ENCODE measurements at places on chromosomes 6 and 20.

DNA sequence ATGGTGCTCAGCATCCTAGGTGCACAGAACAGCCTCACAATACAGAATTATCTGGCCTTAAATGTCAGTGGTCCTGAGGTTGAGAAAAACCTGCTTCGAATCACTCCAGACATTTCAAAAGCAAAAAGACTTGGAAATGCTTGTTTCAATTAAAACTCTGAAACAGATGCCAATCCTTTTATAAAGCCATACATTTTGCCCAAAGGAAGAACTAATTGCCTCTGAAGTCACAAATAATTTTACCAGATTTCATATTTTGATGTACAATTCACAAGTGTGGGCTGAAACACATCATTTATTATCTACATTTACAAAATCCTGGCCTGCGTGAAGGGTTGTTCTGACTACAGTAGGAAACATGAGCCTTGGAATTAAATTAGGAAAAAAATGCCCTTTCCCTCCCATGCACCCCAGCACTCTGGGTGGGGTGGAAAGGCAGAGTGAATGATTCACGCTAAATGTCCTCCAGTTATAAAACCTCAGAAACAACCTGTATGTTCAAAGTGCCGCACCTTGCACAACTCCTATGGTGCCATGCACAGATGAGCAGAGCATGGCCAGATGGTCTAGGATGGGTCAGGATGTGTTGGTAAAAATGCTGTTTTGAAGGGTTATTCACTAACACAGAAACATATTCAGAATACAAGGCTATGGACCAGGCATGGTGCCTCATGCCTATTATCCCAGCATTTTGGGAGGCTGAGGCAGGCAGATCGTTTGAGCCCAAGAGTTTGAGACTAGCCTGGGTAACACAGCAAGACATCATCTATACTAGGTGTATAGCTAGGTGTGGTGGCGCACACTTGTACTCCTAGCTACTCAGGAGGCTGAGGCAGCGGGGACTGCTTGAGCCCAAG, 87.0 kb downstream of the ZMYND8 start:
- DNase-seq = no peak

- DNase-seq = no peak
Measured at GRCh38 chr20:63166193-63167020, 49.5 kb downstream of the YTHDF1 start.

DNA sequence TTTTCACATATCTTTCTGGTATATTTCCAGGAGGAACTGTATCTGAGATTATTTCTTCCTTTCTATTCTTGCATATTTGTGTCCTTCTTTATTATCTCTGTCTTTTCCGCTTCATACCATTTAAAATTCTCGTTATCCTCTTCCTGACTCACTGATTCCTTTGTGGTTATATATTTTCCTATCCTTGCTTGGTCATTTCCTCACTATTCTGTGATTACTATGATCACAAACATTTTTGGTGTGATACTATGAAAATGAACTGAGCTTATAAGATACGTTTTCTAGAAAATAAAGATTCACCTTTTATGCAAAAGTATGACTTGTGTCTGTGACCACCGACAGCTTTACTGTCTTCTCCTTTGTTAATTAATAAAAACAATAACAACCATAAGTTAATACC, 26.5 kb upstream of the MYCT1 start:
- no peak for DNase-seq

GRCh38 chr6:110595112-110595511, 118.7 kb upstream of the SLC22A16 start:
- DNase-seq = no peak

GRCh38 chr20:58665606-58666005, 14.5 kb downstream of the STX16 start:
- no peak for DNase-seq

GRCh38 chr6:47434372-47435253, 43.0 kb upstream of the CD2AP start:
- DNase-seq = no peak

- no peak for DNase-seq
Measured at GRCh38 chr20:38725931-38726803, 1.9 kb downstream of the SLC32A1 start.

- DNase-seq = no peak
Measured at GRCh38 chr6:7184502-7184901, 76.7 kb downstream of the RREB1 start.

DNA sequence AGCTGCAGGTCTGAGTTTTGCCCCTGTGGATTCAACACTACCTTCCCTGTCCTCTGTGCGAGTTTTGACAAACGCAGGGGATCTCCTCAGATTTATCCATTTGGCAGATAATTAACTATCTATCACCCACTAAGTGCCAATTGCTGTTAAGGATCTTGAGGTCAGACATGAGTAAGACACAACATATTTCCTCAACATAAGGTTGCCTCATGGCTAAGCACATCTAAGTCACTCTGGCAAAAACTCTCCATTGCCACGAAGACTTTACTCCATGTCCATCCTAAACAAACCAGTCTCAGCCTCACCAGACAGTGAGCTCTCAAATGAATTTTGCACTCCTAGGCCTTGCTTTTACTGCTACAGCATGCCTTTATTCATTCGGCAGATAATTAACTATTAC, 408.4 kb downstream of the MAFB start:
- DNase-seq = no peak

DNA sequence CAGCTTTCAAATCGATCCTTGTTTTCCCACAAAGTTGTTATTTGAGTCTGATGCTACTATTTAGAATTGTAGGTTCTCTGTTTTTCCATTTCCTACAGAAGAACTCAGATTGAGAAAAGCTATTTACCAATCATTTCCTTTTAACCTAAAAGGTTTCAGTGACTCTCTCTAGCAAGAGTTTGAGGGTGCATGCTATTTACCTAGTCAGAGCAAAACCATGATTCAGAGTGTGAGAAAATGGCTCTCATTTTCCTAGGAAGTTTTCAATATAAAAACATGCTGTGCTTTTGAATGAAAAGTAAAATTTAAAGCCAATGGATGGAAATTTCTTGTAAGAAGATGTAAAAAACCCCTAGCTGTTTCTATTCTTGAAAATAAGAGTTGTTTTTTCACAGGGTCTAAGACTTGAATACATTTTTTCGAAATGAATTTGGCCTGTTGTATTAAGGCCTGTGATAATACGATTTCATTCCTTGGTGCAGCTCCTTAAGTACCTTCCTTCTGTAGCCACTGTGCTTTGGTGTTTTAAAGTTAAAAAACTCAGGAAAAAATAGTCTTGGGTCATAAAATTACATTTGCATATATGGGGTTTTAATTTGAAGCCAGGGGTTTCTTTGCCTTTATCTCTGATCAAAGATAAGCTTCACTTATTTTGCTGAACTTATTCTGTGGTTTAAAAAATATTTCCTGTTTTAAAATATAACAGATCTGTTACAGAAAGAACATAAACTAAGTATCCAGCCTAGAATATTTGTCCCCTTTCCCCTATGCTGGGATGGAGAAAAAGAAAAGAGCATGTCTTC, 18.0 kb upstream of the RSPH3 start:
- no peak for DNase-seq

- no peak for DNase-seq
Measured at GRCh38 chr6:109853426-109853825, 124.7 kb upstream of the GPR6 start.

- no peak for DNase-seq
Measured at GRCh38 chr6:156852858-156853216, 75.7 kb downstream of the ARID1B start.

DNA sequence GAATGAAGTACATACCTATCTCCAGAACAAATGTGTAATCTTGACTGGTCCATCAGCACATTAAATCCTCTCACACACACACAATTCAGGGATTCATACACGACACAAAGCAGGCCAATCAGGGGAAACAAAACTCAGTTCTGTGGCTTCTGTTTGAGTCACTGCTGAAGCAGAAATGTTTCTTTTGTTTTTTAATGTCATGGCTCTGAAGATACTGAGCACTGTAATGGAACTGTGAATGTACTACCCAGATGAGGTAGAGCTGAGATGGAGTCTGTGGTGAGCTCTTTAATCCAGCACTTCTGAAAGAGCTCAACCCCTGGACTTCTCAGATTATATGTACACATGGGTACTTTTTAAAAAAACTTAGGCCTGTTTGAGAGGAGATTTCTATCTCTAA, 116.4 kb downstream of the THEMIS start:
- DNase-seq = no peak

- no peak for DNase-seq
Measured at GRCh38 chr6:149170564-149171452, 146.7 kb upstream of the TAB2 start.

- DNase-seq = no peak
Measured at GRCh38 chr20:38499366-38499765, 26.7 kb downstream of the RALGAPB start.

DNA sequence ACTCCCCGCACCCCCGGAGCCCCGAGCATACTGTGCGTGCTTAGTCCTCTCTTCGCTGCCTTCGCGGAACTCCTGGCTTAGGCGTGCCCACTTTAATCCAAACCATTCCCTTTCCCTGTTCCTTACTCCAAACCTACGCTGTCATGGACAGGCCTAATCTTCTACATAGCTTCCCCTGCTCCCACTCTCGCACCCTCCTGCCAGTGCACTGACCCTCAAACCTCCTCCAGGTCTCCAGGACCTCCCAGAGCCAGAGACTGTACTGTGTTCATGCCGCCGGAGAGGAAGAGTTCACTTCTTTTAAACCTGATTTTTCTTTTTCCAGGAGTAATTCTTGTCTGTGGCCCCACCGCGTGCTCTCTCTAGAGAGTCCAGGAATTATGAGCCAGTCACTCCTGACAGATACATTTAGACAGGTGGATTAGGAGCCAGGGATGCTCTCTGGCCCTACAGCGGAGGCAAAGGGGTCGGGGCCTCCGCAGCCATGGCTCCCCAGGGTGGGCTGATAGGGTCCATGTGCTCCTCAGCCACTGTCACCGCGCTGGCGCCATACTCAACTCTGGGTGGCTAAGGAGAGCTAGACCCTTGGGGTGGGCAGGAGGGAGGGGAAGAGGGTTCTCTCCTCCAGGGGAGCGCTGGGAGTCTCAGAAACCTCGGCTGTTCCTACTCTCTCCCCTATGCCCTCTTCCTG, 1.6 kb upstream of the PAX1 start:
- no peak for DNase-seq

- no peak for DNase-seq
Measured at GRCh38 chr6:43948527-43949485, 178.4 kb downstream of the MRPL14 start.

DNA sequence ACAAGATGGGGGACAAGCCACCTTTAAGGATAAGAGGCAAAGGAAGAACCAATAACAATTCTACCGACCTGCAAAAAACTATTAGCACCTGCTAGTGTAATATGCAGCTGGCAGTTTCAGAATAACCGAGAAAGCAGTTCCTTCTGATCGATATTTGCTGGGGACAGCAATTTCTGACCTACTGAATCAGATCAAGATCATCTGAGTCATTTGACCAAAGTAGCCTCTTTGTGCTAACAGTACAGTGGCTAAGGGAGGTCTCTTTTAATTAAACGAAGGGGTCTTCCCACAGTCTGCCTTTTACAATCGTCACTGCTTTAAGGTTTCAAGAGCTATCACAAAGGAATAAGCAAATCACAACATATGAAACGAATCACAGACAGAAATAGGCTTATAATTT, 318.9 kb downstream of the BTBD9 start:
- DNase-seq = no peak

DNA sequence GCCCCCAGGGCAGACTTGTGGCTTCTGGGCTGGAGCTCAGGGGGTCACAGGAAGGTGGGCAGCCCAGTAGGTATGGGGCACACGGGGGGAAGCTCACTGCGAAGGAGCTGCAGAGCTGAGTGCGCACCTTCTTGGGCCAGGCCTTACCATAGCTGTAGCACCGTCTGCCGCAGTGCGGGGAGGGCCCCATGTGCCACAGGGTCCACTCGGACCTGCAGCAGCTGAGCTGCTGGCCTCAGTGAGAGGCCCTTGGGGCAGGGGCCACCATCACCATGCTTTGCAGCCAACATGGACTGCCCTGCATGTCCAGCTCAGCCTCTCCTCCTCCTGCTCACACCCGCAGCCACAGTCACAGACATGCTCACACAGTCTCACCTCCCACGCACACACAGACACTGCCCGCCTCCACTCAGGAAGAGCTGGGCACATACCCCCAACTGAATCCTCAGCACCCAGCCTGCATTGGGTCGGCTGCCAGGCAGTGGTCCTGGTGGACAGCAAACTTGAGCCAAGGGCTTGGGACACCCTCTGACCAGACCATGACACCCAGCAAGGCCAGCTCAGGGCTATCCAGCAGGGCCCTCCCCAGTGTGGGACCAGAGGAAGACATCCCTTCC, 35.3 kb downstream of the YTHDF1 start:
- DNase-seq = no peak

- no peak for DNase-seq
Measured at GRCh38 chr6:43092635-43093034, 16.5 kb downstream of the PTK7 start.

- DNase-seq = no peak
Measured at GRCh38 chr6:115634887-115635286, 425.8 kb downstream of the FRK start.

DNA sequence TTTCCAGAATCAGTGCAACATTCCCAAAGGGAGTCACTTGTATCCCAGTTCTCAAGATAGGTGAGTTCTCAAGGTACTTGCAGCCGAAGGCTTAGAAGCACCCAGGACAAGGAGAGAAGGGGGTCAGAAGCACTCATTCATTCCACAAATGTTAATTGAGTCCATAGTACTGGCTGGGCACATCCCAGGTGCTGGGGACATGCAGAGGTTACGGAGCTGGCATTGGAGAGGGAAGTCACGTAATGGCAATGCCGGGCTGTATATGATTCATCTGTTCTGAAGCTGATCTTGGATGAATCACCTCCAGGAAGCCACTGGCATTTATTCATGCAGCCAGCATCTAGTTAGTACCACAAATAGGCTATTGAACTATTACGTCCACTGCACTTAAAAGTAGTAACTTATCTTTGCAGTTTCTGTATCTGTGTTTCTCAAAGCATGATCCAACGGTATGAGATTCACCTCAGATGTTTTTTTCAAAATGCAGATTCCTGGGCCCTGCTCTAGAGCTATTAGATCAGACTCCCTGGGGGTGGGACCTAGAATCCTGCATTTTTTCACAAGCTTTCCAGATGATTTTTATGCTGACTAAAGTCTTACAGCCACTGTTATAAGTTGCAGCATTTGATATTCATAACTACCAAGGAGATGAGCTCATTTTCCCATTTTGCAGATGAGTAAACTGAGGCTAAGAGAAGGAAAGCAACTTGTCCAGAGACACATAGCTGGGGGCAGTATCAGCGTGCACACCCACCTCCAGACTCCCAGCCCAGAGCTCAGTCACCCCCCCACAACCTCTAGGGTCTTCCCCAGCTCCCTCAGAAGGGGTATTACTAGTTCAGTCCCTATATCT, 44.1 kb upstream of the ID1 start:
- DNase-seq = no peak

DNA sequence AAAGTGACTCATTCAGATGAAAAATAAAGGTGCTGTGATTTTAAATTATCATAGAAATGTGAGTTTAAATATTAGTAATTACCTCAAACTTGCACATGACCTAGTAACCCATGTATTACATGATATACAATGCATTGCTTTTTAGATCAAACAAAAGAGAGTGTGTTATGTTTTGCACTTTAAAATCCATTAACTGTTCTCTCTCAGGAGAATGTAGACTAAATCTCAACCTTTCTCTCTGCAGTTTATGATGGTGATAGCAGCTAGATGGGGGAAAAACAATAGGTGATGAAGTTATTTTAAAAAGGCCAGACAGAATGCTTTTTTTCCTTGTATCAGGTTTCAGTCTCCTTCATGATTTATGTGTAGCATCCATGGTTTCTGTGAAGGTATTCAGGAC, 404.4 kb upstream of the RNF217 start:
- no peak for DNase-seq

Data from stimulated activated CD4-positive, alpha-beta T cell treated with anti-CD3 and anti-CD28 coated beads, Interleukin-1b, Interleukin-23, amount 100 ng/mL, for 1 hour (primary cell).